Muscle of leg (tissue), 16 donors: ENCODE measurements at places on chromosomes 12 and 14. TPM values are rescaled to one million over a fixed set of nuclear protein-coding genes. Genes with fewer than 3 reads are reported as not detected.
A peak's percentile ranks its signal among the peaks of the same experiment; 100 is the strongest.

- H3K27me3 ChIP-seq = no peaks in the 10 kb centered on the region
- H3K36me3 ChIP-seq = no peaks in the 10 kb centered on the region
- no peak for DNase-seq
- H3K4me3 ChIP-seq = no peak overlapping the region
These were observed 52.4 kb downstream of the CCER1 start for GRCh38 chr12:90902596-90902995.

DNA sequence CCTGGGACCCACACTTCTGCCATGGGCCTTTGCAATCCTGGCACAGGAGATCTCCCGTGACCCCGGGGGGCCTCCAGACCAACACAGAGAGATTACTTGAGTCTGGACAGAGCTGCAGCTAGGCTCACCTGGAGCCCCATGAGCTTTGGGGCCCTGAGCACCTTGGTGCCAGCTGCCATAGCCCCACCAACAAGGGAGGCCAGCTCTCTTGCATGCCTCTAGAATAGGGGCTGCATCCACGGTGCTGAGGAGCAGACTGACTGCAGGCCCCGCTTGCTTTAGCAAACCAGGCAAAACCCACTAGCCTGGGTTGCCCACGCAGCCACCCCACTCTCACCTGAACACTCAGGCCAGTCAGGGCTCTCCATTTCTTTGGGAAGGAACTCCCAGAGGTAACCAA lies 3.7 kb upstream of the OR4N2 start:
- no peaks in the 10 kb centered on the region for H3K4me1 ChIP-seq
- DNase-seq = no peak
- H3K27ac ChIP-seq = no peak overlapping the region
- no peak overlapping the region for H3K4me3 ChIP-seq
- H3K36me3 ChIP-seq = no peaks in the 10 kb centered on the region

GRCh38 chr14:35425850-35426249 lies 21.3 kb upstream of the NFKBIA start:
- H3K4me1 ChIP-seq = no peaks in the 10 kb centered on the region
- H3K27me3 ChIP-seq = no peaks in the 10 kb centered on the region
- no peak overlapping the region for H3K27ac ChIP-seq

PPP4R3A gene
- total RNA-seq = 69.0 TPM

DNA sequence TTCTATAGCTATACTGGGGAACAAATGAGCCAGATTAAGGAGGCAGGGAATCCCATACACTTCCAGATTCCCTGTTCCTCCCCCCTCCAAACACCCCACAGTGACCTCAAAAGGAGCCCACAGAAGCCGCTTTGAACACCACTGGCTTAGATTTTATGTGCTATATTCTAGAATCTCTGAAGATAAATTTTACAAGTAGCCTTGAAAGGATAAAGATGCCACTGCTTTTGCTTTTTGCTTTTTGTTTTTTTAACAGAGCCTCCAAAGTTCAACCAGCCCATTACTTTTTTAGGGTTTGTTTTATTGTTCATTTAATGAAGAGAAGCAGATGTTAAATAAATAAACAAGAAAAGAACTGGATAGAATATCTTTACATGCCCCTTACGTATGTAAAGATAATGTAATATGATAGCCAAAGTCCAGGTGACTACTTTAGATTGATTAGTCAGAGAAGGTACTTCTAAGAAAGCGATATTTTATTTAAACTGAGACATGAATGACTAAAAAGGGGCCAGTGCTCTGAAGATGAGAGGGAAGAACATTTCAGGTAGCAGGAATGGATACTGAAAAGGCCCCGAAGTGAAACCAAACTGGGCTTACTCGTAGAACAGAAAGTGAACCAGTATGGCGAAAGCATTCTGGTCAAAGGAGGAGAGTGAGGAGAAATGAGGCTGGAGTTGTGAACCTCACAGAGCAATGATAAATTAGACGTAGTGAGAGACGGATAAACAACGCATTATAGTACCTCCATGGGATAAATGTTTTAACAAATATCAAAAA lies 44.6 kb downstream of the DUSP6 start:
- no peak for DNase-seq
- no peak overlapping the region for H3K4me3 ChIP-seq
- H3K4me1 ChIP-seq = no peaks in the 10 kb centered on the region
- no peak overlapping the region for H3K27ac ChIP-seq

DNA sequence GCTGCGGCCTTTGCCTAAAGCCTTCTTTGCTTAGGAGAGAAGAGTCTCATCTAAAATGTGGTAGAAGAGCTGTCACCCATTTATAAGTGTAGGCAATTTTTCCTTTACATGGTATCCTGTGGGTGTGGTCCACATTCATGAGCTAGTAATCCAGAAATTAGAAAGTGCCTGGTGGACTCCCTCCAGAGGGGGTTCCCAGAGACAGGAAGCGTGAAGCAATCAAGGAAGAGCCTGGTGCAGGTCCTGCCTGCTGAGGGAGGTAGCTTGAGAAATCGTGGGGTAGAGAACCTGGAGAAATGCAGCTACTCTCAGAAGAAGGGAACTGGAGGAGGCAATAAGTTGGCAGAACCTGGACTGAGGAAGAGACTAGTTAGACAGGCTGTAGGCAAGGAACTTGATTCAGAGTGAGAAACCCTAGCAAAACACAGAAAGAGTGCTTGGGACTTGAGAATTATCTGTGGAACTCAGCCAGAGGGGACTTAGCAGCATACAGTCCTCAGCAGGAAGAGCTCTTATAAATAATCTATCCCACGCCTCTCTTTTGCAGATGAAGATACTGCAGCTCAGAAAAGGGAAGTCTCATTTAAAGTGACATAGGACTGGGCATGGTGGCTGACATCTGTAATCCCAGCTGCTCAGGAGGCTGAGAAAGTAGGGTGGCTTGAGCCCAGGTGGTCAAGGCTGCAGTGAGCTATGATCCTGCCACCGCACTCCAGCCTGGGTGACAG lies 182.4 kb upstream of the CCND2 start:
- H3K27me3 ChIP-seq = no peaks in the 10 kb centered on the region
- H3K4me1 ChIP-seq = peaks cover 26% of the 10 kb centered on the region
- peak; percentile 38 for DNase-seq
- no peak overlapping the region for H3K4me3 ChIP-seq
- H3K27ac ChIP-seq = no peak overlapping the region

FAM186B gene
- 0.18 TPM for total RNA-seq

DNA sequence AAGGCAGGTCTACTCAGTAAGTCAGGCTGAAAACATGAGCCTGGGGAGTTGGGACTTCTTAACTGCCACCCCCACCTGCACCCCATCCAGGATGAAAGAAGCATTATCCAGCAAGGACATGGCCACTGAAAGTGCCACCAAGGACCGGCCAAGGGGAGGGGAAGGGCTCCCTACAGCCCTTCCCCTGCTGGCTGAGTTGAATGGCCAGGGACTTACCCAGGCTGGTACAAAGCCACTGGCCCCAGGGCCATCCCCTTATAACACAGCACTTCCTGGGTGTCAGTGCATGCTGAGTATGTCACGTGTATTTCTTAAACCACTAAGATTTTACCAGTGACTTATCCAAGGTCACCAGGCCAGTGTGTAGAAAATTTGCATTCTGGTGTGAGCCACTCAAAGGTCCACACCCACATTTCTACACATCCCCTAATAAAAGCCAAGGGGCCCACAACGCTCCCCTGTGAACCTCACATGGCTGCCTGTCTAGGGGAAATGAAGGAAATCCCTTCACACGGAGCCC lies 29.3 kb upstream of the ZFP36L1 start:
- H3K4me1 ChIP-seq = peaks cover 43% of the 10 kb centered on the region
- no peak overlapping the region for H3K4me3 ChIP-seq
- no peaks in the 10 kb centered on the region for H3K36me3 ChIP-seq
- no peaks in the 10 kb centered on the region for H3K27me3 ChIP-seq

DNA sequence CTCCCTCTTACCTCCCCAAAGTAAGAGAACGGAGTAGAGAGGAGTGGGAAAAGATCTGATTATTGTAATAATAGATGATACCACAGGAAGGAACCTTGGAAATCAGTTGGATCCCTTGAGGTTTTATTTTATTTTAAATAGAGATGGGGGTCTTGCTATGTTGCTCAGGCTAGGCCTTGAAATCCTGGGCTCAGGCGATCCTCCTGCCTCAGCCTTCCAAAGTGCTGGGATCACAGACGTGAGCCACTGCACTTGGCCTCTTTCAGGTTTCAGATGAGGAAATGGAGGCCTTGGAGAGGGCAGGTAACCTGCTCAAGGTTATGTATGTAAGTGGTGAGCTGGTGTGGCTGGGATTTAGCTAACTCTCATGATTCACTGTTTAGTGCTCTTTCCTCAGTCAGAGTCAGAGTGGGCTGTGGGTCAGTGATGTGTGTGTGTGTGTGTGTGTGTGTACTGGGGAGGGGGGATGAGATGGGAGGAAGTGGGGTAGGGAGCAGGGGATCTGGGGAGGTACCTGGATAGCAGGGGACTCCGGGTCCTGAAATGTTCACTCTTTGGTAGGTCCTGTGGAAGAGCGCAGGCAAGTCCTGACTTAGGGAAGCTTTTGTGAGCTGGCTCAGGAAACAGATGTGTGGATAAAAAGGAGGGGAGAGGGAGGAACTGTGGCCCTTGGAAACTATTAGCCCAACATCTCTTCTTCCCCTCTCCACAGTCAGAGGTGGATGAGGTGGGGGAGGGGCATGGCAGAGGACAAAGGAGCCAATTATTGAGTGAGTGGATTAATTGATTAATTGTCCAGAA lies 4.7 kb upstream of the CISTR start:
- peaks cover 81% of the 10 kb centered on the region for H3K27me3 ChIP-seq
- H3K4me3 ChIP-seq = no peak overlapping the region
- H3K36me3 ChIP-seq = no peaks in the 10 kb centered on the region
- no peak overlapping the region for H3K27ac ChIP-seq
- H3K4me1 ChIP-seq = peaks cover 22% of the 10 kb centered on the region

GRCh38 chr12:27480016-27480415 lies 33.5 kb downstream of the SMCO2 start:
- H3K36me3 ChIP-seq = no peaks in the 10 kb centered on the region
- no peak overlapping the region for H3K27ac ChIP-seq
- no peak for DNase-seq

DNA sequence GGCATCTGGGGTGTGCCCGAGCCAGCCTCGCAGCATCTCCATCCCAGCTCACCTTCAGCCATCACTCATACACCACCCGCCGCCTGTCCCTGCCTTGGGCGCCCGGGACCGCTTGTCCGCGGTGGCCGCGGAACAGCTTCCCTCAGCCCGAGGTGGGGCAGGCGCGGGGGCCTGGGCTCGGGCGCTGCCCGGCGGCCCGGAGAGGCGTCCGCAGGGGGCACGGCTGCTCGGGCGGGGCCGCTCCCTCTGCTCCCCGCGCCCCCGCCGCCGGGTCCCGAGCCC lies 430 bp downstream of the SLC41A2 start:
- H3K27me3 ChIP-seq = peaks cover 23% of the 10 kb centered on the region
- H3K36me3 ChIP-seq = no peaks in the 10 kb centered on the region
- no peak for DNase-seq
- H3K27ac ChIP-seq = no peak overlapping the region
- peaks cover 6% of the 10 kb centered on the region for H3K4me1 ChIP-seq

PPM1H gene
- total RNA-seq = 3.3 TPM

SLC7A8 gene
- 4.2 TPM for total RNA-seq

TMEM132D gene
- 0.44 TPM for total RNA-seq

GRCh38 chr12:68163560-68164081 lies 4.1 kb upstream of the IFNG start:
- no peak overlapping the region for H3K27ac ChIP-seq
- H3K4me1 ChIP-seq = no peaks in the 10 kb centered on the region
- no peaks in the 10 kb centered on the region for H3K27me3 ChIP-seq

GRCh38 chr12:90013409-90013808 lies 304.8 kb upstream of the ATP2B1 start:
- no peaks in the 10 kb centered on the region for H3K27me3 ChIP-seq
- no peaks in the 10 kb centered on the region for H3K36me3 ChIP-seq
- no peak overlapping the region for H3K4me3 ChIP-seq
- DNase-seq = no peak
- H3K4me1 ChIP-seq = no peaks in the 10 kb centered on the region

DNA sequence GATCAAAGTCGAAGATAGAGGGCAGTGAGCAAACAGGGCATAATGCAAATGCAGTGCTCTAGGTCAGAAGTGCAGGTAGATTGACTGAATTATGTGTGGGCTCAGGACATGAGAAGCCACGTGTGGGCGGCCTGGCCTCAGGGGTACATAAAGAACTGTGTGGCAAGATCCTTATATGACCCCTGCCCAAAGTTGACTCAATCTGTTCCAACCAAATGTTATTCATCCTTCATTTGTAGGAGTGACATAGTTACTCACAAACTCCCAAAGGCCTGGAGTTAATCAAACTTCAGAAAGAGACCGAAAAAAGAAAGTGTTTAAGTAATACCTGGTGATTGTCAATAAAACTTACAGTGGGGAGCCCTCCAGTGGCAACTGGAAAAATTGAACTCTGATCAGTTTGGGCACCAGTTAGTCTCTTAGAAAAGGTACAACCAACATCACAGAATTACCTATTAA lies 150.4 kb upstream of the FAR2 start:
- no peaks in the 10 kb centered on the region for H3K4me1 ChIP-seq
- peak; percentile 58 for DNase-seq
- H3K27ac ChIP-seq = no peak overlapping the region
- H3K27me3 ChIP-seq = no peaks in the 10 kb centered on the region

FOXM1 gene
- 6.5 TPM for total RNA-seq

GRCh38 chr12:58310809-58311622 lies 369.6 kb downstream of the ATP23 start:
- H3K27me3 ChIP-seq = no peaks in the 10 kb centered on the region
- H3K36me3 ChIP-seq = no peaks in the 10 kb centered on the region
- H3K27ac ChIP-seq = no peak overlapping the region
- peak; percentile 73 for DNase-seq
- H3K4me3 ChIP-seq = no peak overlapping the region

RASAL1 gene
- total RNA-seq = 0.04 TPM

DNA sequence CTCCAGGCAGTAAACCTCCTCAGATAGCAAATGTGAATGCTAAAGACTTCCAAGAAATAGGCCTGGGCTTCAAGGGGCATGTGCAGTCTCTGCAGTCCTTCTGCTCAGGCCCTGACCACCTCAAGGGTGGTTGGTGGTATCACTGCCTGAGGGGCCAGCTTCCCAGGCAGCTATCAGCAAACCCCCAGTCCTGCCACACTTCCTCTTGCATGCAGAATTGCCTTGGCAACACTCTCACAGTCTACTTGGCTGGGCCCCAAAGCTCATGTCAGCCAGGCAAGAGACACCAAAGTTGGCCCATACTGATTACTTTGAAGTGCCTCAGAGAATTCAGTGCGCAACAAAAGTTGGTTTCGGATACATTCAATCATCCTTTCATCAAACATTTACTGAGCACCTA lies 3.5 kb upstream of the ASB8 start:
- H3K27ac ChIP-seq = no peak overlapping the region
- no peaks in the 10 kb centered on the region for H3K27me3 ChIP-seq
- H3K4me3 ChIP-seq = no peak overlapping the region
- peaks cover 11% of the 10 kb centered on the region for H3K4me1 ChIP-seq
- H3K36me3 ChIP-seq = no peaks in the 10 kb centered on the region
- DNase-seq = no peak

CNOT2 gene
- total RNA-seq = 97.9 TPM
